ENCODE measurements at places on chromosomes 3 and 15.

- no peak for DNase-seq
These were observed 160.0 kb upstream of the SNTN start for GRCh38 chr3:63492464-63492863.

- DNase-seq = no peak
These were observed 22.1 kb upstream of the ATP2B2 start for GRCh38 chr3:10527295-10528001.

GRCh38 chr3:168213920-168214319 is 118.2 kb upstream of the GOLIM4 start:
- no peak for DNase-seq

DNA sequence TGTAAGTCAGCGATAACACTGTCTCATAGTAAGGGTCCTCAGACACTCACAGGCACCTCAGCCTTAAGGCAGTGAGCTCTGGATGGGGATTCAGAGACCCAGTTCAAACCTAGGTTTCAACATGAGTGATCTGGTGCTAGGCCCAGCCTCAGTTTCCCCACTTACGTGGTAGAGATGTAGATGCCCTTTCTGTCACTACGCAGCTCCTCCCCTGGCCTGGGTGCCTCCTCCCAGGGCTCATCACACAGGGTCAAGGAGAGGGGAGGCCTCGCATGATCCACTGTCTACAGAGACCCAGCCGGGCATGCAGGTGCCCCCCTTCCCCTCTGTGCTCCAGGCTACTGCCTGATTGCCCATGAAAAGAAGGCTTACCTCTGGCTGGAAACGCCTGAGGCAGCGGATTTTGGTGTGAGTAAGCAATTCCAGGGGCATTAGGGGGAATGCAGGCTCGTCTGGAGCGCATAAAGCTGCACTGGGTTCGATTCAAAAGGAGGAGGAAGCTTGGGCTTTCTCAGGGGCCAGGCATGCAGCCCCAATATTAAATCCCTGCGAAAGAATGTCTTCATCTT is 69.8 kb upstream of the ANKRD34C start:
- no peak for DNase-seq

GRCh38 chr3:32334675-32335074 is 57.0 kb upstream of the CMTM7 start:
- DNase-seq = no peak

- DNase-seq = no peak
These were observed 127.5 kb downstream of the BDH1 start for GRCh38 chr3:197428117-197428801.

DNA sequence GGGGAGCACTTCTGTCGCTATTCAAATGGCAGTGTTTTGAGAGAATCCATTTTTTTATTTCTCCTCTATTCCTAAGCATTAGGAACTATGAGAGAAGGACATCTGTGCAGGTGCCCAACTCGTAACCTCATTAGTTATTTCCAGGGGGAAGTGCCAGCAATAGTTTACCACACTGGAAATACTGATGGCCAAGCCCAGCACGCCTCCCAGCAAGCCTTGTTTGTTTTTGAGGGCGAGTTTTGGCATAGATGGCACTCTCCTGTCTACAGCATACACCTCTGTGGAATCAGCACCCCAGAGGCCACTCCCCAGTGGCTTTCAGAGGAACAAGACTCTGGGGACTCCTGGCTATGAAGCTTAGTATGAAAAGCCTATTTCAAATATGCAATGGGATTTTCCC is 36.6 kb downstream of the FAN1 start:
- DNase-seq = no peak

- no peak for DNase-seq
These were observed 48.0 kb upstream of the TBL1XR1 start for GRCh38 chr3:177245250-177245649.

DNA sequence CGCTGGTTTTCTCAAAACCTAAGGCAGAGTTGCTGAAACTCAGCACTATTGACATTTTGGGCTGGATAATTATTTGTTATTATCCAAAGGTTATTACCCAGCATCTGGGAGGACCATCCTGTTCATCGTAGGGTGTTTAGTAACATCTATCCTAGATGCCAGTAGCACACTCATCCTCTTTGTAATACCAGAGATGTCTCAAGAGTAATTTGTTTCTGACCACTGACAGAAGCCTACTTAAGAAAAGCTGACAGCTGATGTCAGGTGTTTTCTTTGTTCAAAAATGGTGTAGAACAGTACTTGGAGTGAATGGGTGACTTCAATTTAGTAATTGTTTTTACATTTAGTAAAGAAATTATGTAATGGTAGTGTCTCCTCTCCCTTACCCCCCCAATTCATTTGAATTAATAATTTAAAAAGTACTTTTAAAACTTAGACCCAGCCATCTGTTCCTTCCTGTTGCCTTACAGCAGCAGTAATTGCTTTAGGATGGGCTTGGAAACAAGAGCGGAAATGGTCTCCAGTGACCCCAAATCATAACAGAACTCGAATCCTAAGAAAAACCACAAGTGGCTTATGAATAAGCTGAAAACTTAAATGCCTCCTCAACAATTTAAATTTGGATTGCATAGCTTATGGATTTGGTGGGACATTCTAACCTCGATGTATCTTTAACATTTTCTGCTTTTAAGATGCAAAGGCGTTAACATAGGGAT is 105.4 kb downstream of the PTPRG start:
- DNase-seq = no peak

DNA sequence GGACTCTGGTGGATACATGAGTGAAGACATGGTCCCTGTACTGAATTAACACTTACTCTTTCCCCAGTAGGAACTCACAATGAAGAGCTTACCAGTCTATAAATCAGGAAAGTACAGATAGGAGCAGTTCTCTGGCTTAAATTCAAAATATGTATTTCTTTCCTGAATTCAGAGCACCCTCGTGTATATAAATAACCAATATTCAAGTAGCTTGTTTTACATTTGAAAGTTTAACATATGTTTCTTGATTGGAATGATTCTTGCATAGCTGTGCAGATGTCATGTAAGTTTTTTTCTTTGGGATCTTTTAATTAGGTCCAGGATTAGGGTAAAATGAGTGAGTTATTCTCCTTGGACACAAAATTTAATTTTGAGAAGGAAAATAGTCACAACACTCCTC is 14.8 kb upstream of the TMPRSS7 start:
- DNase-seq = no peak

Data from substantia nigra (tissue), 51 donors.